ENCODE measurements at places on chromosomes 1 and 21. TPM values are rescaled to one million over a fixed set of nuclear protein-coding genes. Genes with fewer than 3 reads are reported as not detected.

- no peak for DNase-seq
These were observed 3.7 kb upstream of the IBA57 start for GRCh38 chr1:228161866-228162265.

- DNase-seq: peak; percentile 44
These were observed at the start of gene DNALI1 for GRCh38 chr1:37556712-37557196. Gene DNALI1 (plus strand): TSS chr1:37556940. CDS start chr1:37556995, 55 bp downstream.

RTCA gene
- polyA plus RNA-seq: 28.6 TPM

- DNase-seq: peak; percentile 53
These were observed 245.9 kb downstream of the DISC1 start for GRCh38 chr1:231872461-231872910.

ANGPTL7 gene
- not detected for polyA plus RNA-seq

DNA sequence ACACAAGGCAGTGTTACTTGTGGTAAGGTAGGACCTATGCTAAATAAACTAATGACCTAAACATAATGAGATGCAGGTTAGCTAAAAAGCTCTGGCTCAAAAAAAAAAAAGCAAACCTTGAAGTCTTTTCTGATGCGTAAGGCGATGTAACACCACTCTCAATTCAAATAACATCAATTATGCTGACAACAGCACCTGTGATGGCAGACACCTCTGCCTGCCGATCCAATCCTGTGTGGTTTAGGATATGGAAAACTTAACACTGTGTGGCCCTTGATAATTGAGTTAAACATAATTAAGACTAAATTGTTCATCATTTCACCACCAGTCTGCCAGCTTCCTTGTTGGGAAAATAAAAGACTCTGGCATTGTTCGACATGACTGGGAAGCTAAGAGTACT is 9.1 kb downstream of the RPAP2 start:
- DNase-seq: no peak

DNA sequence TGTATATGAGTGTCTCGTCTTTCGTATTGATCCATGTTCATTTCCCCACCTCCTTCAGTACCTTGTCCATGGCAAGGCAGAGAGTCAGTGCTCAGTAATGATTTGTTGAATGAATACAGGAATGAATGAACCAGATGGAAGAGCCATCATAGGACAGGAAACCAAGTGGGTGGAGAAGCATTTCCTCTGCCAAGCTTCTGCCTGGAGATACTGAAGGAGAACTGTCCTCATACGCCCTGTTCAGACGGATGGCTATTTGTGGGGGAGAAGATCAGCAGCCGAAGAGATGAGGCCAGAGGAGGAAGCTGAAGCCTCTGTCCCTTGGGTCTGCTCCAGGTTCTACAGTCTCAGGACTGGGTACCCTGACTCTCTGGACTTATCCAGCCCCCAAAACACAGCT is 5.8 kb downstream of the FAM43B start:
- DNase-seq: no peak
